CD4-positive, alpha-beta T cell treated with Interleukin-6 for 4 hours (primary cell): ENCODE measurements at places on chromosomes 1 and 21.
A peak's percentile ranks its signal among the peaks of the same experiment; 100 is the strongest.

DNA sequence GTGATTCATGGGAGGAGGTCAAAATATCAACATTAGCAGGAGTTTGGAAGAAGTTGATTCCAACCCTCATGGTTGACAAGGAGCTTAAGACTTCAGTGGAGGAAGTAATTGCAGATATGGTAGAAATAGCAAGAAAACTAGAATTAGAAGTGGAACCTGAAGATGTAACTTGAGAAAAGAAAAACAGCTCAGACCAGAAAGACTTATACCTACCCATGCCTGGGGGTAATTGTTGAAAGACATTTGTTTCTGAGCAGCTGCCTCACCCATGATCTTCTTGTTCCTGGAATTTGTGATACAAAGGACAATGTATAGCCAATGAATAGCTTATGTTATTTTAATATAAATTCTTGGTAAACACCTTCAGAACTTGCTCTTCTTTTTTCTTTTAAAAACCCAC is 128.6 kb downstream of the LRIG2 start:
- DNase-seq, result no peak

- DNase-seq, result no peak
These were observed 54.6 kb downstream of the LDLRAD2 start for GRCh38 chr1:21866707-21867043.

DNA sequence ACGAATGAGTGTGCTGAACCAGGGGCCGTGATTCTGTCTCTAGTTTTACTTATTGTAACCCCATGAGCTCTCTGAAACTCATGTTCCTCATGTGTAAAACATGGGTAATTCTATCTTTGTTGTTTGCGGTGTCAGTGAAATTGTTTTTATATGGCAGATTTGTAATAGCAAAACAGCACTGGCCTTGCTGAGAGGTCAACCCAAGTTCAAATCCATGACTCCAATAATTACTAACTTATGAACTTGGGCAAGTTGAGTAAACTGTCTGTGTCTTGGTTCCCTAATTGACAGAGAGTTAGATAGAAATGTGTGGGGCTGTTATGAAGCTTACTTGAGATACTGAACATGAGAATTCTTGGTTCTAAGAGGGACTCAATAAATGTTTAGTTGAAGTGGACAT is 17.8 kb downstream of the C1orf116 start:
- no peak for DNase-seq

DNA sequence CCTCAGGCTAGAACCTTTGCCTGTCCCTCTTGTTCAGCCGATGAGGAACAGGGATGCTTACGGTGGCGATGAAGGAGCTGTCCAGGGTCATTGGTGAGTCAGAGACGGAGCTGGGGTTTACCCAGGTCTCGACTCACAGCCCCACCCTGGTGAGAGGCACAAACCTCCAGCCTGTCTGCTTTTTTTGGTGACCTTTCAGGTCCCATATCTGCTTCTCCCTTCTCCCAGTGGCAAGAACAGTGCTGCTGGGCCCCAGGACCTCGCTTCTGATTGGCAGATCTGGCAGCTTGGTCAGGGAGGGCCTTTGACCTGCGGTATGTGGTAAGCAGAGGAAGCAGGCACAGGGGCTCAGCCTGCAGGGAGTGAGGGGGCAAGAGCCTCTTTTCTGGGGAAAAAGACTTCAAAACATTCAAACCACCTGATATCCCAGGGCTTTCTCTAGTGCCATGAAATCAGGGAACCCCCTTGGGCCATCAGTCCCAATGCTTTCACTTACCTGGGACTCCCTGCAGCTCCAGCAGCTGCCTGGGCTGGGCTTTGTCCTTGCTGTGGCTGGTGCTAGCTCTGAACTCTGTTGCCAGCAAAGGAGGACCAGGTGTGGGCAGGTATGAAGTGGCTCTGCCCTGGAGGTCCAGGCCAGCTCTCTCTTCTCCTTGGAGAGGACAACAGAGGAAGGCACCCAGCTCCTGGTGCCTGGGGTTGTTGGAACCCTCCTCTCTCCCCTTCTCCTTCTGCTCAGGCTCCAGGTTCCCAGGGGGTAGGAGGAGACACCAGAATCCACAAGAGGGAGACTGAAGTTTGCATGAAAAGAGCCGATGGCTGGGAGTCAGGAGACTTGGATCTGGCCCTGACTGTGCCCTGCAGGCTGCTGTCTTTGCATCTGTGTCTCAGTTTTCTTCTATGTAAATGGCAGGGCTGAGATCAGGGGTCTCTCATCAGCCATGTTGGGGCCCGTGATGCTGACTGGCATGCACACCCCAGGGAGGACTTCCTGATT is 41.4 kb downstream of the TRIM62 start:
- no peak for DNase-seq

GRCh38 chr1:178684542-178685000 is 40.5 kb upstream of the RALGPS2 start:
- no peak for DNase-seq

GRCh38 chr1:229001467-229002011 is 266.3 kb downstream of the RHOU start:
- DNase-seq, result peak; percentile 7

- DNase-seq, result peak; percentile 55
These were observed 68.5 kb downstream of the GIPC2 start for GRCh38 chr1:78114034-78114956.

DNA sequence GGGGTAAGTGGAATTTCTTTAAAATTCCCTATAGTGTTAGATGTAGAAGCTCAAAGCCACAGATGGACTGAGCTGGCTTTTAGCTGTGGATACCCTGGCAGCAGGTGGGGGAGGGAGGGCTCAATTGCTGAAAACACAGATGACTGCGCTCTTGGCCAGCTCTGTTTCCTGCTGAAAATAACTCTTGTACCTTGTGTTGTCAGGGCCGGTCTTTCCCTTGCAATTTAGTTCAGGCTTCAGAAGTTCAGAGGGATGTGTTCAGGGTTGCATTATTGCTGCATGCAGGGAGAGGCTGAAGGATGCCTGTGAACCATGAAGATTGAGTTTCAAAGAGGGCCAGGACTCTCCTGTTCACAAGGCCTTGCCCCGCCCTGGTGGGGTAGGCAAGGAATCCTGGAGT is 58.1 kb upstream of the GCLM start:
- DNase-seq, result no peak

GRCh38 chr21:14353231-14353630 is 29.7 kb downstream of the HSPA13 start:
- DNase-seq, result no peak

DNA sequence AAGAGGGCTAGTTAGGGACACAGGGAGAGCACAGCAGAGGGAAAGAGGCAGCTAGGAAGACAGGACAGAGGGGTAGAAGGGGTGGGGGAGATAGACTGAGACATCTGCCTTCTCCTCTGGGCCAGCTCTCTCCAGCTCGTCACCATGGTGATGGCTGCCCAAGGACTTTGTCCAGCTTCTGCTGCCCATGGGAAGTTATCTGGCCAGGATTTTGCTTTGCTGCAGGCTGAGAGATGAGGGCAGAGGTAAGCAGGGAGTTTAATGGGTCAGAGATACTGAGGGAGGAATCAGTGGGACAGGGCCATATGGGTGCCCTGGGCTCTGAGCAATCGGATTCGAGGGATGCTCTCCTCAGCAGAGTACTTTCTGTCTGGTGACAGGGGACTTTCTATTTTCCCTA is 34.5 kb upstream of the GPR37L1 start:
- DNase-seq, result no peak

GRCh38 chr1:162219461-162219860 is 150.0 kb downstream of the NOS1AP start:
- no peak for DNase-seq

GRCh38 chr1:168903237-168903830 is 174.3 kb upstream of the DPT start:
- DNase-seq, result no peak

- DNase-seq, result no peak
These were observed 119.3 kb upstream of the PROX1 start for GRCh38 chr1:213868482-213868881.

- no peak for DNase-seq
These were observed 75.1 kb upstream of the SIPA1L2 start for GRCh38 chr1:232704694-232705680.

GRCh38 chr1:53135735-53136114 is 6.7 kb downstream of the SLC1A7 start:
- DNase-seq, result no peak

DNA sequence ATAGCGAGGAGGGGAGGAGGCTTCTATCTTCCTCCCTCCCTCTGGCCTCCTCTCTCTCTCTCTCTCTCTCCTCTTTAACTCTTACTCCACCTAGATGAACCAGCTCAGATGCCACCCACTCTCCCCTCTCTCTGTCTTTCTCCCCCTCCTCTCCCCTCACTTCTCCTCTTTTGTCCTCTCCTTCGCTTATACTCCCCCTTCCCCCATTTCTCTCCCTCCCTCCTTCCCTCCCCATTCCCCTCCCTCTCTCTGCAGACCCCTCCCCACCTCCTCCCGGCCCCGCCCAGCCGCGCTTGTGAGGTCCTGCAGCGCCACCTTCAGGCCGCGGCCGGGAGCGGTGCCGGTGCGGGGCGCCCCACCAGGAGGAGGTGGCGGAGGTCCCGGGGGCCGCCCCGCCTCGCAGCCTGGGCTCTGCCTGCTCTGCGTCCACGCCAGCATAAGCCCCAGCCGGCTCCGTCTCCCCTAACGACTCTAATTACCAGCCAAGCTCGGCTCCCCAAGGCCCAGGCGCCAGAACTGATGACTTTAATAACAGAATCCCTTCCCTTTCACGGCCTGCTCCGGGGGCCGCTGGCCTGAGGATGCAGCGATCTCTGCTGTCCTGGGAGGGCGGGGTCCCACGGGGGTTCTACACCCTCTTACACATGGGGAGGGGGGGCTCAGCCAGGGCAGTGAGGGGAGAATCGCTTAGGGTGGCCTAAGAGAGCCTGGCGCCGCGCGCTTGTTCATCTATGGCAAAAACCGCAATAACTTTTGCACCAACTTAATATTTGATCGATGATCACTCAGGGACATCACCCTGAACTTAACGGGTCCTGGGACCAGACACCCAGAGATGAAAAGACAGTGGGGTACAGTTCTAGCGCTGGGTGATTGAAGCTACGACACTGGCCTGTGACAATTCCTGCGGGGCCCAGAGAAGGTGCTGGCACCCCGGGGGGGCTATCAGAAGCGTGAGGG is 637.3 kb downstream of the MATN1 start:
- DNase-seq, result peak; percentile 13

- no peak for DNase-seq
These were observed 33.0 kb upstream of the ADARB1 start for GRCh38 chr21:45041351-45041805.

- no peak for DNase-seq
These were observed 119.8 kb upstream of the SLC25A33 start for GRCh38 chr1:9419369-9420041.

DNA sequence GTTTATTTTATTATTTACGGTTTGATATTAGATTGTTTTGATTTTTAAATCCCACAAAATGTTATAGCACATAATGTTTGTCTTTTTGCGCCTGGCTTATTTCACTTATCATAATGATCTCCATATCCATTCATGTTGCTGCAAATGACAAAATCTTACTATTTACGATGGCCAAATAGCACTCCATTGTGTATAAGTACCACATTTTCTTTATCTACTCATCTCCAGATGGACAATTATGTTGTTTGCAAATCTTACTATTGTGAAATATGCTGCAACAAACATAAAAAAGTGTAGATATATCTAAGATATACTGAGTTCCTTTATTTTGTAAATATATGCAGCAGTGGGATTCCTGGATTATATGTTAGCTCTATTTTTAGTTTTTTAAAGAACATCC is 1568.3 kb downstream of the AMY1C start:
- no peak for DNase-seq

DNA sequence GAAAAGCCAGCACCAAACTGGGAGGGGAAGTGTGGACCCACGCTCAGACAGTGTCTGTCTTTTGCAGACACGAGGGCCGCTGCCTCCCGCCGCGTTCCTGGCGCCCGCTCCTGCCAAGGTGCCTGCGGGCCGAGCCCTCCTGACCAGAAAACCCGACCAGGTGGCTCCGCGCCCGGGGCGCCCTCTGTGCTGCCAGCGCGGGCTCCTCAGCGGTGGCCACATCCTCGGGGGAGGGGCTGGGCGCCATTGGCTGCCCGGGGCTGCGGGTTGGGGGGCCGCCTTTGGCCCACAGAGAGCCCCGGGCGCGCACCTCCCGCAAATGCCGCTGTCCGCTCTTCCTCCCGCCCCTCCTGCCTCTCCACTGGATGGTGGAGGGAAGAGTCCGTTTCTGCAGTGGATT is 22.4 kb upstream of the TRNAU1AP start:
- no peak for DNase-seq

- no peak for DNase-seq
These were observed 52.8 kb downstream of the CACHD1 start for GRCh38 chr1:64522740-64523139.

- DNase-seq, result no peak
These were observed 203.4 kb downstream of the HS2ST1 start for GRCh38 chr1:87117761-87118368.

GRCh38 chr1:36273024-36273423 is 33.1 kb upstream of the SH3D21 start:
- no peak for DNase-seq

DNA sequence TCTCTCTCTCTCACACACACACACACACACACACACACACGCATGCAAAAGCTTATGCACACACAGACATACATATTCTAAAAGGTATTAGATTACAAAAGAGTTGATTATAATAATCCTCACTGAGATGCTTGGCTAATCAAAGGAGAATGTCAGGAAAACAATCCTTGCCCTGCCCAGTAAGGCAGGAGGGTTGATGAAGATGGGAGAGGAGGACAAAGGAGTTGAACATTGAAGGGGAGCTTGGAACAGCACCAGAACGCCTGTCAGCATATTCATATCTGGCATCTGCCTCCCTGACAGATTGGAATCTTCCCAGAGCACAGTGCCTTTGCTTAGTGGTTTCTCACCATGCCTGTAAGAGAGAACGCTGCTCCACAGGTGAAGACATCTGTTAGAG is 68.6 kb upstream of the PALMD start:
- DNase-seq, result no peak

GRCh38 chr1:175597969-175598765 is 145.2 kb downstream of the TNR start:
- DNase-seq, result no peak

- DNase-seq, result no peak
These were observed 3.5 kb downstream of the PEX10 start for GRCh38 chr1:2408859-2409276.

DNA sequence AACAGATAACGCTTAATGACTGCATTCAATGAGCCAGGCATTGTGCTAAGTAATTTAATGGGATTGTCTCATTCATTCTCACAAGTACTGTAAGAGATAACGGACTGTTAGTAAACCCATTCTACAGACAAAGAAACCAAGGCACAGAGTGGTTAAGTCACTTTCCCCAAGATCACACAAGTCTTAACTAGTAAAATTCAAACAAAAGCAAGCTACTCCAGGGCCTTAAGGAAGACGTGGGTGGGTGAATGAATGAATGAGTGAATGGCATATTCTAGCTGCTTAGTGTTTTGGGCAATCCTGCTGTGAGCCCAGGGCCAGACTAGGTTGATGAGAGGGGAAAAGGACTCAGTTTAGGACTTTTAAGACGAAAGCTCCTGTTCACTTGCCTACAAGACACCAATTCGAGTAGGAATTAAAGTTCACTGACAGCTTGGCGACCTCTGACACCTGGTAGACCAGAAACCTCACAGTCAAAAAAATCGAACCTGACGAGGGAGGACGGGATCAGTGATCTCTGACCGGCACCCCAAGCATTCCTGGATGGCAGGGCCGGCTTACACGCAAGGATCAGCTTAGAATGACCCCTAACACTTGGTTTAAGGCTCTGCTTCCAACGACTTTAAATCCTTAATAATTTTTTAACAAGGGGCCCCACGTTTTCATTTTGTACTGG is 557 bp downstream of the EMC1 start:
- no peak for DNase-seq

- DNase-seq, result no peak
These were observed 62.0 kb downstream of the SIK1 start for GRCh38 chr21:43364851-43365424.

- DNase-seq, result no peak
These were observed 1.6 kb downstream of the LMO4 start for GRCh38 chr1:87330057-87330884.
